ENCODE measurements at places on chromosomes 2 and 18. TPM values are rescaled to one million over a fixed set of nuclear protein-coding genes. Genes with fewer than 3 reads are reported as not detected.

The RAB6C gene
- total RNA-seq, result 0.87 TPM

DNA sequence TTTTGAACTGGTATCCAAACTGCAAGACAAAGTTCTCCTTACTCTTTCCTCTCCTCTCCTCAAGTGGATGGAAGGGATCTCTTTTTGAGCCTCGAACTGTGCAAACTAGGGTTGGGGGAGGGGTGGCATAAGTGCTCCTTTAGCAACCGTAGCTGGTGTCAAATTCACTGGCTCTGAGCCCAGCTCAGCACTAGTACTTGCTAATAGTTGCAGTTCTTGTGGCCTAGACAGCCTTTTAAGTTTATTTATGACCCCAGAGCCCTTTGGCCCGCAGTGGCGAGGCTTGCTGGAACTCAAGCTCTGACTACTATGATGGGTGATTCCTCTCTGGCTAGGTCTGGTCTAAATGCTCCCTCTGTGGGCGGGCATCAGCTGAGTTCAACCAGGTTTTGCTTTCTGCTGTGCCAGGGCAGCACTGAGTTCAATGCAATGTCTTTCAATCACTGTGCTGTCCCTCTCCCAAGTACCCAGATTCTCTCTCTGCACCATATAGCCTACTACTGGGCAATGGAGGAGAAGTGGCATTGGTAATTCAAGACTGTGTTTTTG is 528.4 kb upstream of the SYT4 start:
- no peaks in the 10 kb centered on the region for H3K4me1 ChIP-seq
- H3K4me3 ChIP-seq, result no peak overlapping the region
- no peaks in the 10 kb centered on the region for H3K36me3 ChIP-seq
- no peak overlapping the region for H3K27ac ChIP-seq
- DNase-seq, result no peak
- no peaks in the 10 kb centered on the region for H3K27me3 ChIP-seq

- H3K27me3 ChIP-seq, result no peaks in the 10 kb centered on the region
- H3K4me3 ChIP-seq, result no peak overlapping the region
- H3K27ac ChIP-seq, result no peak overlapping the region
- no peak for DNase-seq
These were observed 32.1 kb upstream of the SH3BP4 start for GRCh38 chr2:234919711-234920110.

GRCh38 chr18:57754577-57755338 is 48.4 kb downstream of the ATP8B1 start:
- H3K4me1 ChIP-seq, result no peaks in the 10 kb centered on the region
- H3K27me3 ChIP-seq, result no peaks in the 10 kb centered on the region
- no peak overlapping the region for H3K4me3 ChIP-seq
- no peaks in the 10 kb centered on the region for H3K36me3 ChIP-seq
- no peak for DNase-seq

DNA sequence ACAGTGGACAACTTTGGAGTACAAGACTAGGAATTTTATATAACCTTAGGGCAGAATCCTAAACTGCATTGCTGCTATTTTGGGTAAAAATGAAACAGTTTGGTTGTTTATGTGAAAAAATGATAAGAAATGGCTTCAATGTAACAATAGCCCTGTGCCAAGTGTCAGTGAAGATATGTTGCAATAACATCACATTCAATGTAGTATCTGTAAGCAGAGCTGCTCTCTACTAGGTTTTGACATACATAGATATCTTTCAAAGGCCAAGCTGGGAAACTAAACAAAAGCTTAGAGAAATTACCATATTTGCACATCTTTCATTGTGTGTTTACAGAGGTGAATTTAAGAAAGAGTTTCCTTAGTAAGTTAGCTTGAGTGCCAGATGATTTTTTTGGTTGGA is 135.0 kb upstream of the DOK6 start:
- no peak overlapping the region for H3K27ac ChIP-seq
- no peaks in the 10 kb centered on the region for H3K4me1 ChIP-seq
- no peaks in the 10 kb centered on the region for H3K27me3 ChIP-seq

- no peaks in the 10 kb centered on the region for H3K27me3 ChIP-seq
- DNase-seq, result no peak
- H3K27ac ChIP-seq, result no peak overlapping the region
- no peaks in the 10 kb centered on the region for H3K4me1 ChIP-seq
- no peaks in the 10 kb centered on the region for H3K36me3 ChIP-seq
These were observed 55.2 kb upstream of the MAPRE2 start for GRCh38 chr18:34985963-34986362.

DNA sequence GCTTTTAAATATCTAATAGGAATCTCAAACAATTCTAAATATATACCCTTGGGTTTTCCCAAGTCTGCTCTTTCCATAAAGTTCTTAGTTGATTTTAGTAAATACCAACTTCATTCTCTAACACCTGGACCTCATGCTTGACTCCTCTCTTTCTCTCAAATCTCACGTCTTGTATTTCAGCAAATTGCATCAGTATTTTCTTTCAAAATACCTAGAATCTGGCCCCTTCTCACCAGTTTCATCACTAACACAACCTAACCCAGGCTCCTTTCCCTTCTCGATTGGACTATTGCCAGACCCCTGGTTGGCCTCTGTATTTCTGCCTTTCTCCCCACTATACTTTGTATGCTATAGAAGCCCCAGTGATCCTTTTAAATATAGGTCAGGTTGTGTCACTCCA is 23.0 kb upstream of the FAM171B start:
- peaks cover 6% of the 10 kb centered on the region for H3K36me3 ChIP-seq
- H3K27ac ChIP-seq, result no peak overlapping the region
- no peaks in the 10 kb centered on the region for H3K4me1 ChIP-seq
- no peak overlapping the region for H3K4me3 ChIP-seq
- no peaks in the 10 kb centered on the region for H3K27me3 ChIP-seq
- DNase-seq, result no peak

- no peak overlapping the region for H3K4me3 ChIP-seq
- H3K27me3 ChIP-seq, result no peaks in the 10 kb centered on the region
- no peaks in the 10 kb centered on the region for H3K36me3 ChIP-seq
These were observed 191.2 kb upstream of the NABP1 start for GRCh38 chr2:191486584-191487320.

The CYB5A gene
- 76.6 TPM for total RNA-seq

DNA sequence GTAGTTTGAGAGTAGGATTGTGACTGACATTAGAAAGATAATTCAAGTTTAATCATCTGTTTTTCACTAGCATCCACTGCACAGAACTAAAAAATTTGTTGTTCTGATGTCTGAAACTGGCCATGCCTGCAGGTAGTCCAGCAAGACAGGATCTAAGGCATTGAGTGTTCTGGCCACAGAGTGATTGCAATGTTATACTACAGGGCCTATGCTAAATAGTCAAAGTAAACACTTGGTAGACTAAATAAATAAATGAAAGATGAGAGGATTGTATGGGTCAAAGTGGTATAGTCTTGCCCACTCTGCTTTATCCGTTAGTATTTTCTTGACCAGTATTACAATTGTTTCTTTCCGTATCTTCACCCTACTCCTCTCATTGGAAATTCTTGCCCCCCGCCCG is 27.6 kb upstream of the FANCL start:
- H3K4me3 ChIP-seq, result no peak overlapping the region
- H3K4me1 ChIP-seq, result no peaks in the 10 kb centered on the region
- H3K36me3 ChIP-seq, result no peaks in the 10 kb centered on the region

DNA sequence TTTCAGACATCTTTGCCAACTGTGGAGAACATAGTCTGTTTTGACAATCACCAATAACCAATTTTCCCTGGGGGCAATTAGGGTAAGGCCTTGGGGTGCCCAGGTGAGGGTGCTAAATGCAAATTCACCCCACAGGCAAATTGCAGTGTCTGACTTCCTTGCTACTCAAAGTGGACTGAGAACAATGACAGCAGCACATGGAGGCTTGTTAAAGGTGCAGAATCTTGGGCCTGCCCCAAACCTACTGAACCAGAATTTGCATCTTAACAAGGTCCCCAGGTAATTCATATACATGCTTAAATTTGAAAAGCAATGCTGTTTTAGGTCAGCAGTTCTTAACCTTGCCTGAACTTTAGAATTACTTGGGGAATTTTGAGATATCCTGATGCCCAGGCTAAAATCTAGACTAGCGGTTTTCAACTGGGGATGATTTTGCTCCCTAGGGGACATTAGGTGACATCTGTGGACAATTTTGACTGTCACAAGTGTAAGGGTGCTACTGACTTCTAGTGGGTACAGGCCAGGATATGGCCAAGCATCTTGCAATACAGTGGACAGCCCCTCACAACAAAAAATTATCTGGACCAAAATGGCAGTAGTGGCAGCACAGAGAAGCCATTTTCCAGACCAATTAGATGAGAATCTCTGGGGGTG is 80.2 kb upstream of the GCFC2 start:
- no peak overlapping the region for H3K4me3 ChIP-seq
- H3K36me3 ChIP-seq, result no peaks in the 10 kb centered on the region
- no peak for DNase-seq
- H3K27me3 ChIP-seq, result no peaks in the 10 kb centered on the region

GRCh38 chr2:102091121-102091520 is 51.4 kb upstream of the IL1R1 start:
- H3K4me3 ChIP-seq, result no peak overlapping the region
- H3K36me3 ChIP-seq, result no peaks in the 10 kb centered on the region
- no peak for DNase-seq
- H3K27ac ChIP-seq, result no peak overlapping the region
- H3K27me3 ChIP-seq, result no peaks in the 10 kb centered on the region

The ABCB6 gene
- total RNA-seq, result 31.9 TPM

DNA sequence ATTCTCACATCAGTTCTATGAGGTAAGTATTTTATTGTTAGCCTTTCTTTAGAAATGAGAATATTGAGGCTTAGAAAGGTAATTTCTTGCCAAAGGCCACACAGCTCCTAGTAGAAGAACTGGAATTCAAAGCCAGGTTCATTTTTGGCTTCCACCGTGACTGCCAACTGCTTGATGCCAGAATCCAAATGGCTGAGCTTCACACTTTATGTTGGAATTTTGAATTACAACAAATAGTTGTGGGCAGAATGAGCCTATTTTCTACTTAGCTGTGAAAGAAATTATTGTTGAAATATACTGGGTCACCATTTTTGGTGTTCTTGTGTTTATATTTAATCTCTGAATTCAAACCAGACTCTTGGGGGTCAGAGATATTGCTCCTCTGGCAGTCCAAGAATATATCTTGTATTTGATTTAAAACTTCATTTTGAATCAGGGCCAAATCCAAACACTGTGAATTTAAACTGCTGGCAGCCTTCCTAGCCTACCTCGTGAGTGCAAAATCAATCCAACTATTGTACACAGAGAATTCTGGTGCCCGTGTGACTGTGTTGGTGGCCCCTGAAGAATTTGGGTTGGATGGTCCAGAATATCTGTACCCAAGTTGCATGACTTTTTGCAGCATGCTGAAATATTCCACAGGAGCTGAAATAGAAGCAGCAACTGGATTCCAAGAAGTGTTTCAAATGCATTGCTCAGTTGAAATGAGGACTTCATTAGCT is 35.6 kb upstream of the LPIN1 start:
- no peaks in the 10 kb centered on the region for H3K27me3 ChIP-seq
- H3K4me3 ChIP-seq, result no peak overlapping the region
- H3K36me3 ChIP-seq, result no peaks in the 10 kb centered on the region
- DNase-seq, result no peak
- no peak overlapping the region for H3K27ac ChIP-seq
- H3K4me1 ChIP-seq, result no peaks in the 10 kb centered on the region

The GPR75 gene
- 8.3 TPM for total RNA-seq

GRCh38 chr2:26982102-26982742 is 11.8 kb downstream of the MAPRE3 start:
- peak; percentile 93 for DNase-seq
- H3K27me3 ChIP-seq, result no peaks in the 10 kb centered on the region
- H3K4me1 ChIP-seq, result peaks cover 4% of the 10 kb centered on the region
- H3K36me3 ChIP-seq, result no peaks in the 10 kb centered on the region

The CNTNAP5 gene
- total RNA-seq, result 0.11 TPM

The MEP1B gene
- total RNA-seq, result 0.34 TPM

The CYTIP gene
- 3.3 TPM for total RNA-seq

GRCh38 chr2:102504833-102505232 is 31.8 kb downstream of the SLC9A4 start:
- DNase-seq, result no peak
- H3K4me1 ChIP-seq, result no peaks in the 10 kb centered on the region
- no peak overlapping the region for H3K4me3 ChIP-seq
- H3K36me3 ChIP-seq, result no peaks in the 10 kb centered on the region
- H3K27me3 ChIP-seq, result no peaks in the 10 kb centered on the region
